Stimulated activated CD8-positive, alpha-beta memory T cell treated with anti-CD3 and anti-CD28 coated beads, Interleukin-2, amount 100 ng/mL, for 48 hours (primary cell): ENCODE measurements at places on chromosomes 1 and 21.

DNA sequence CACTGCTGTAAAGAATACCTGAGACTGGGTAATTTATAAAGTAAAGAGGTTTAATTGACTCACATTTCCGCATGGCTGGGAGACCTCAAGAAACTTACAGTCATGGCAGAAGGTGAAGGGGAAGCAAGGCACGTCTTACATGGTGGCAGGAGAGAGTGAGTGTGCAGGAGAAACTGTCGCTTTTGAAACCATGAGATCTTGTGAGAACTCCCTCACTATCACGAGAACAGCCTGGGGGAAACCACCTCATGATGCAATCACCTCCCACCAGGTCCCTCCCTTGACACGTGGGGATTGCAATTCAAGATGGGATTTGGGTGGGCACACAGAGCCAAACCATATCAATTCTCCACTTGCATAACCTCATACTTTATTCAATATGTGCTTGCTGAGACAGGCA, 76.6 kb downstream of the GIPC2 start:
- DNase-seq: no peak

- no peak for DNase-seq
Observed at GRCh38 chr1:101992821-101993575, 3.7 kb downstream of the OLFM3 start.

DNA sequence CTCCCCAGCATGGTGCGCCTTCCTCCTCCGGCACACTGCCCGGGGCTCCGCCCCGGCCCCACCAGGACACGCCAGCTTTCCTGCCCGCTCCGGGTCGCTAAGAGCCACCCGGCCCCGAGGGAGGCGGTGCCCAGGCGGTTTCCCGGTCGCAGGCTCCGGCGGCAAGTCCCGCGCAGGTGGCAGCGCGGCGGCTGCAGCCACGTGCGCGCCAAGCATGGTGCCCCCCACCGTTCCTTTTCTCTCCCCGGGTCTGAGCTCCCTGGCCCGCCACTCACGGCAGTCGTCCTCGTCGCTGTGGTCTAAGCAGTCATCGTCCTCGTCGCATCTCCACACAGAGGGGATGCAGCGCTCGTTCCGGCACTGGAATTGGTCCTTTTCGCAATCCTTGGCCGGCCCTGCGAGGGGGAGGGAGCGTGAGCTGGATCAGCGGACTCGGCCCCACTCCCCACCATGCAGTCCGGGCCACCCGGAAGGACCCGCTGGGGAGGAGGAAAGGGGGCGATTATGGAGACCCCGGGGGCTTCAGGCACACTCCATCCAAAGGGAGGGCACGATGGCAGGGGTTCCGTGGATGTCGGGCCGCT, 1.2 kb downstream of the LRP8 start:
- peak; percentile 57 for DNase-seq

GRCh38 chr1:37602750-37603694, 7.3 kb upstream of the GNL2 start:
- no peak for DNase-seq

DNA sequence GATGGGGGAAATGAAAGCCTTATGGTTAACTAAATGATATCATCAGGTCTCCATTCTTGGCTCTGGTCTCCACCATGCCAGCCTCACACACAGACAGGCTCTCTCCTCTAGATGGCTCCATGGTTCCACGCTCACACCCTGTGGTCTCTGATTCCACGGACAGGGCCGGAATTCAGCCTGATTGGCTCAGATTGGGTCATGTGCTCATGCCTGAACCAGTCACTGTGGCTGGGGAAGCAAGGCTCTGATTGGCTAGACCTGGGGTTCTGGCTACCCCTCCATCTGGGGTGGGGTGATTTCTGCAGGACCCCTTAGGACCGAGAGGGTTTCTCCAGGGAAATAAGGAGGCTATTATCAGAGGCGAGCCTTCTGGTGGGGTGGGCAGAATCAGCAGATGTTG, 277.0 kb downstream of the PTPRU start:
- DNase-seq: no peak

DNA sequence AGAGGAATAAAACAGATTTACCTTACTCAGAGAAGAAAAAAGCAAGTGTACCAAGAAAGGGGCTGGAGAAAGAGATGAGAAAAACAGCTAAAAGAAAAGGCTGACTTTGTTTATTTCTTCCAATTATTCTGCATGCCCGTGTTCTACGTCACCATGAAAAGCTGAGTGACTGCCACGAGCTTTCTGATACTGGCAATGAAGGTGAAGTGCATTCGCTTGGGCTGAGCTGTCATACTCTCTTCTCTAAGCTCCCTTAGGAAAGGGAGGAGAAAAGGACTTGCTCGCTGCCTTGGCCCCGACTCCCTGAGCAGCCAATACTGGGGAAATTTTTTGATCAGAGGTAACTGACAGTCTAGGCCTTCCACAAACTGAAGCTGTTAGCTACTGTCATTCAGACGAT, 105.4 kb downstream of the SMYD2 start:
- DNase-seq: no peak

DNA sequence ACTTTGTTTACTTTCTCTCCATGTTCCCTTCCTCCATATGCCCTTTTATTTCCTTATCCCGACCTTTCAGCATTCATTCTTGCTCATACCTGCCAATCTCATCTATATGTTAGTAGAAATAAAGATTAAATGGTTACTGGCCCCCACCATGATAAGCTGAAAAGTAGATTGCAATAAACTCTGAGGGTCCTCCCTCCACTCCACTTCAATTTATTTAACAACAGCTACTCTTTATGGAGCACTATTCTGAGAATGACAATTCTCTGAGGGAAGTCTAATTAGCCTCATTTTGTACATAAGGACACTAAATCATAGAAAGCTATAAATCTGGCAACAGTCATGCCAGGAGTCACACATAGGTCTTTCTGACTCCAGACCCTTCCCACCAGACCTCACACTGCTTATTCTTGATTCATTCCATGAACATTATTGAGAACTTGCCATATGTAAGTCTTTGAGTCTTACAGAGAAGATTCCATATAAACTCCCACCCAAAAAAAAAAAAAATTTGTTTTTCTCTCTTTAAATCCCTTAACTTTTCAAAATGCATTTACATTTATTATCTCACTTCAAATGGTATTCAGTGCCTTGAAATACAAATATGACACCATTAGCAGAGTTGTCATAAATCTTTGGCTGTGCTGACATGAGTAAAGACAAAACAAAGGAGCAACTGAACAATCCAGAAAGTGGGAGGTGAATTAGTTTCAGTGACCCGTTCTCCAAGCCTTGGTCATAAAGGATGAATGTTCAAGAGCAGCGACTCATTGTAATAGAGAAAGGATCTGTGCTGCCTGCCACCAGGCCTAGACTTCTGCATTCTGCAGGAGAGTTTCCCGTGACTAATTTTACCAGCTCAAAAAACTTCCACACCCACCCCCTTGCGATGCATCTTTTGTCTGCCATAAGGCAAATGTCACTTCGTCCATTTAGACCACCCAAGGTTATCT, 28.5 kb downstream of the PALMD start:
- DNase-seq: no peak

GRCh38 chr1:67735206-67735605, 50.2 kb downstream of the GADD45A start:
- DNase-seq: no peak

- no peak for DNase-seq
Observed at GRCh38 chr1:67355745-67356424, 48.2 kb downstream of the IL12RB2 start.

DNA sequence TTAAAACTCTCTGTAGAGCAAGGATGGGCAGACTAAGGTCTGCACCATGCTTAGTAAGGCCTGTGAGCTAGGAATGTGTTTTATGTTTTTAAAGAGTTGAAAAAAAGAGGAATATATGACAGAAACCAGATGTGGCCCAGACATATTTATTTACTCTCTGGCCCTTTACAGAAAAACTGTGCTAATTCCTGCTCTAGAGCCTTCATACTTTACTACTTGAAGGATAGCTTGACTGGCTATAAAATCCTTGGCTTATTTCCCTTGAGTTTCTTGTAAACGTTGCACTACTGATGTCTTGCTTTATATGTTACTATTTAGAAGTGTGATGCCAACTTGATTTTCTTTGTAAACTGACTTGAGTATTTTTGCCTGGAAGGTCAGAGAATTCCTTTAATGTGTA, 33.5 kb downstream of the CTBS start:
- DNase-seq: no peak

- DNase-seq: no peak
Observed at GRCh38 chr1:115764541-115764940, 4.0 kb downstream of the CASQ2 start.

DNA sequence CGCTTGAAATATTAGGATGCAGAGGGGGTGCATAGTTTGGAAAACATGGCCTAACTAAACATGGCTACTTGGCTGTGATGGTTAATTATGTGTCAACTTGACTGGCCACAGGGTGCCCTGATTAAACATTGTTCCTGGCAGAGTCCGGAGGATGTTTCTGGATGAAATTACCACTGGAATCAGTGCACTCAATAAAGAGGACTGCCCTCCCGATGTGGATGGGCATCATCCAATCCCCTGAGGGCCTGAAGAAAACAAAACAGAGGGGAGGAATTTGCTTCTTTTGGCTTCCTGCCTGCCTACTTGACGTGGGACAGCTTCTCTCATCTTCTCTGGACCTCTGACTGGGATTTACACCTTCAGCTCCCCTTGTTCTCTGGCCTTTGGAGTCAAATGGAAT, 79.1 kb upstream of the KCNE2 start:
- DNase-seq: no peak

- no peak for DNase-seq
Observed at GRCh38 chr21:38773099-38774061, 32.3 kb upstream of the ETS2 start.

GRCh38 chr1:22470227-22470626, 18.6 kb downstream of the ZBTB40 start:
- no peak for DNase-seq

DNA sequence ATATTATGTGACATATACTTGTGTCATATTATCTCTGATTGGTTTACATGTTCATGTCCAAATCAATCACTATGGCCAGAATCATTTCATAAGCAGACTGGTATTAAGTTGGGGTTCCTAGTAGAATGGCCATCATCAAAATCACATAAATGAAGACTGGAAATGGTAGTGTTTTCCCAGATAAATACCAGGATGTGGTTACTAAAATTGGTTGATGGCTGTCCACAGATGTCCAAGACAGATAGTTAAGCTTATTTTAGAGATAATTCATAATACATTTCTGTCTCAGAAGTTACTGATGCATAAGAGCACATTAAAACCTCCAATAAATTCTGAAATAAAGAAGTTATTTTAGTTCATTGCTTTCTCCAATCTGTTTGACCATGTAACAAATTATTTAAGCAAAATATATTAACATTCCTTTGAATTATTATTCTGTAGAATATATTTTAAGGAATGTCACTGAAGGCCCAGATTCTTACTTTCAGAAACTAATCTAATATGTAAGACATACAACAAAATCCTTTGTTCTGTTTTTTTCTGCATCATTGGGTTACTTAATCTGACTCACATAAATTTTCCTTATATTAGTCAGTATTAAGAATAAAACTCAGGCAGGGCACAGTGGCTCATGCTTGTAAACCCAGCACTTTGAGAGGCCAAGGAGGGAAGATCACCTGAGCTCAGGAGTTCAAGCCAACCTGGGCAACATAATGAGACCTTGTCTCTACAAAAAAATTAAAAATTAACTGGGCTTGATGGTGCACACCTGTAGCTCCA, 483.9 kb downstream of the PTPRC start:
- no peak for DNase-seq

DNA sequence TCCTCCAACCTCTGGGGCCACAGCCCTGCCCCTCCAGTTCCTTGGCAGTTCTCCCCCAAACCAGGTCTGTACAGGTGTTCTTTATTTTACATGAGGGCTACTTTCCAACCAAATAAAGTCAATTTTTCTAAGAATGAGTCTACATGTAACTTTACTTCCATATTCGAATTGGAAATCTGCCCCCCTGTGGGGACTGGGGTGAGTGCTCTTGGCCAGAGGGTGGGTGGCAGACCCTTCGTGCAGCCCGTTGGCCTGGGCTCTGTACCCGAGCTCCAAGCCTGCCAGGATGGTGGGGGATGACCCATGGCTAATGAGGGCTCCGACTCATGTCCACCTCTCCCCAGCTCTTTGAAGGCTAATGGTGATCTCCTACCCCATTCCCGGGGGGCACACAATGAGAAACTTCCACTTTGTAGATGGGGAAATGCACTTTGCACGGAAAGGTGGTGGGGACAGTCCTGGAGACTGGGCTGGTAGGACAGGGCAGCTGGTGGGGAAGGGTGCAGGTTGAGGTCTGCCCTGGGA, 589 bp upstream of the CATSPER4 start:
- DNase-seq: no peak

DNA sequence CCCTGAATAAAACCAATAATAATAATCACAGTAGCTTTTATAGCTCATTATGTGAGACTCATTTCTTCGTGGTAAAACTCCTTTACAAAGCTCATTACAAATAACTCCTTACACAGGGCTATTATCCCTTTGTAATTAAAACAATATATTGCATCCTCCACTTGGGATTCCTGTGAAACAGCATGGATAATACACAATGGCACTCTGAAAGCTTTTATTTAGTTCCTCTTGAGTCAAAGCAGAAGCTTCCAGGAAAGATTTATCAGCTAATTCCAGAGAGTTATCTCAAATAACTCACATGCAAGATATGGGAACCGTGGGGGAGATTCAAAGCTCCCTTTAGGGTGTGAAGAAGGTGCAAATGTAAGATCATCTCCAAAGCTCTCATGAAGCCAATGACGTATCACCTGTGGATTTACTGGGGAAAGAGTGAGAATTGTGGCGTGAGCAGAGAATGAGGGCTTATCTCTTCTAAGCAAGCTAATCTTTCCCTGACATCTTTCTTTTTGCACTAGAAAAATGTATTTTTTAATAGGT, 60.4 kb upstream of the GJA5 start:
- DNase-seq: no peak

DNA sequence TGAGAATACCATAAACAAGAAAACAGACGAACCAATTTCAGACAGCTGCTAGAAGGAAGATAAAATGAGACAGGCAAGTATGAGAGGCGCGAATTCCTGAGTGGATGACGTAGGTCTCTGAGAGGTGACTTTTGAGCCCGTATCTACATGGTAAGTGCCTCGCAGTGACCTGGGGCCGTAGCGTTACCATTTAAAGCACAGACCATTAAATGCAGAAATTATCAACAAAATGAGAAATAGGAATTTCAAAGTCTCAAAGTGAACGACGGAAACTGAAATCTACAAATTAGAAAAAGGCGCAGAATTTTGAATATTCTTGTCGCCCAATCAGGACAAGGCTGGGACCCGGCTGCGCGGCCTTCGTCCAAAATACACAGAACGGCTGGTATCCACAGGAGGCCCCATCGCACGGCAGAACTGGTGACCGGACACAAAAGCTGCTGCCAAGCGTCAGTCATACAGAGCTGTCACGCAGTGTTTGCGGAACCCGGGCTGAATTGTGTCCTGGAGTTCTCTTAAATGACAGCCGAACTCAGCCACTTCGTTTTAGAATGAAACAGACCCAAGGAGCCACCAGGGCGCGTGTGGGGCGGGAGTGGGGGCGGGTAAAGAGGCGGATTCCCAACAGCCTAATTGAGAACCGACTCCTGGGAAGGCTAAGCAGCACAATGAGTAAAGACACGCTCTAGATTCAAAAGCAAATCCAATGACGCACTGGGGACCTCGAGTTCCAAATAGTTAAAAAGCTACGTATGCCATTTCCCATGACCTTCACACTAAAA, 13.8 kb upstream of the BOLA1 start:
- DNase-seq: peak; percentile 54

- DNase-seq: no peak
Observed at GRCh38 chr1:206992790-206993189, 22.5 kb upstream of the FCAMR start.

GRCh38 chr1:89739013-89739843, 81.6 kb upstream of the LRRC8D start:
- peak; percentile 45 for DNase-seq
